ENCODE measurements at places on chromosomes 11 and 22. TPM values are rescaled to one million over a fixed set of nuclear protein-coding genes. Genes with fewer than 3 reads are reported as not detected.

ART1 gene
- not detected for total RNA-seq

CD248 gene
- total RNA-seq, result 1.2 TPM

VSIG10L2 gene
- total RNA-seq, result not detected

PRR5L gene
- total RNA-seq, result 1.4 TPM

All from pancreas (tissue), 10 donors.